Mesendoderm (in vitro differentiated cells): ENCODE measurements at places on chromosomes 11 and 22.
A peak's percentile ranks its signal among the peaks of the same experiment; 100 is the strongest.

GRCh38 chr11:118984825-118985224, 13.1 kb upstream of the CENATAC start:
- no peak for DNase-seq

GRCh38 chr11:45982656-45983470, 60.4 kb downstream of the LARGE2 start:
- DNase-seq = peak; percentile 98

GRCh38 chr11:72836111-72836510, 21.9 kb downstream of the ATG16L2 start:
- DNase-seq = no peak

DNA sequence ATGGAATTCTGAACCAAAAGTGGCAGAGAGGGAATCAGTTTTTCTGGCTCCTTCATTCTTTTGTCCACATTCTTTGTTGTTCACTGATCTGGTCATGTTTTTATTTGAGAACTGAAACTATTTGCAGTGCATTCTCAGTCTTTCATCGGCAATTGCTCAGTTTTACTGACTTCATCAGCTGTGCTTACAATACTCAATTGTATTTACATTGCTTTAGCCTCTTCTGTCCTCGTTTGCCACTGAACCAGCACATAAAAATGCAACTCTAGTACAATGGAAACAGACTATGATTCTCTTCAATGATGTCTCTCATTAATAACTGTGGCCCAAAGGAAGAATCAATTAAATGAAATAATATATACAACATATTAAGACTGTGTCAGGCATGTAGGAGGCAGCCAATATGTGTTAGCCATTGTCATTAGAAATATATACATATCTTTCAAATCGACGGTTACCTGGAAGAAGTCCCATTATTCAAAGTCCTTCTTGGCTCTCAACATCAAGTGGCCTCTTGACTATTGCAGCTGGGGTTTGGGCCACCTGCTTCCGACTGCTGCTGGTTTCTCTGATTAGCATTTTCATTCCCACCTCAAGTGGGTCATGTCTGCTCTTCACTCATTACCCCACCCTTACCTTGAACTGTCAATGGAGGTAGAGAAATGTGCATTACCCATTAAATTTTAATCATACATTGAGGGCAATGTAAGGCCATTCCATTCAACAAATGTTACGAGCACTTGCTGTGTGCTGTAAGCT, 600.1 kb downstream of the INSC start:
- DNase-seq = no peak

DNA sequence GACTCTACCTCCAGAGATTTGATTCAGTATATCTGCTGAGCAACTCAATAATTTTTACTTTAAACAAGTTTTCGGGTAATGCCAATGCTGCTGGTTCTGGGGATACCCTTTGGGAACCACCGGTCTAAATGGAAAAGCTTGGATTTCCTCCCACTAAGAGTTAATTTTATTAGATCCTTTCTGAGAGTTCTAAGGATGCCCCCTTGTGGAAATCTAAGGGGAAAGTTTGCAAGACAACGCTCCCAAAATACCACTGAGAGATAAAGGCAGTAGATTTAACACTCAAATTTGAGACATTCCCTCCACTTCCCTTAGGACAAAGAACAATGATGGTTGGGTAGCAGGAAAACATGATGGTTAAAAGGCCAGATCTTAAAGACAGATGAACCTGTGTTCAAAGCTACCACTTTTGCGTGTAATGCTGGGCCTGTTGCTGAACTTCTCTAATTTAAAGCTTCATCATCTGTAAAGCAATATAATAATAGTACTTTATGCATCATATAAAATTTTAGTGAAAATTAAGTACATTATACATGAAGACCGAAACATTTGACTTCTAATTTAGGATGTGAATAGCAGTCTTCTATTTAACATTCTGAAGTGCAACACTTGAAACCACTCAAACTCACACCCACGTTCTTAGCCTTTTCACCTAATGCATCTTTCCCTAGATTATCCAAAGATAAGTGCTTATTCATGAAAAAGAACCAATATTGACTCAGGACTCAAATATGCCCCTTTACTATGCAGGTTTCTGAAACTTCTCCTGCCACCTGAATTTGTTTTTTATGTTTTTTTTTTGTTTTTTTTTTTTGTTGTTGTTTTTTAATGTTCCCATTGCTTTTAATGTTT, 110.1 kb upstream of the LUZP2 start:
- peak; percentile 82 for DNase-seq

GRCh38 chr22:25086902-25087282, 112.8 kb upstream of the CRYBB3 start:
- no peak for DNase-seq

DNA sequence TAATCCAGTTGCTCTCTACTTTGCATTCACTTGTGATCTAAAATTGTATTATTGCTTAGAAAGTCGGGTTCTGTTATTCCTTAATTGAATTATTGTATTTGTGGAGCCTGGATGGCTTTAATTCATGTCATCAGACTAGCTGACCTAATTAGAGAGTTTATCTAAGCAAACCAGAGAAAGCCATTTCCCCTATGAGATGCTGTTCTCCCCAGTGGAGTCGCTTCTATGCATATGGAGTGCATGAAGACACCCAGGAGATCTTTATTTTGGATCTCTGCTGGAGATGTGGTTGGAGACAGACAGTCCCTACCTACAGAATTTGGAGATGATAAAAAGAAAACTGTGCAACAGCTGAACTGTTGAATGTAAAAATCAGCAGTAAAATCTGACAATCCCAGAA, 45.2 kb upstream of the MYO18B start:
- DNase-seq = no peak

- DNase-seq = no peak
Observed at GRCh38 chr22:49101225-49101624, 726.4 kb downstream of the BRD1 start.

DNA sequence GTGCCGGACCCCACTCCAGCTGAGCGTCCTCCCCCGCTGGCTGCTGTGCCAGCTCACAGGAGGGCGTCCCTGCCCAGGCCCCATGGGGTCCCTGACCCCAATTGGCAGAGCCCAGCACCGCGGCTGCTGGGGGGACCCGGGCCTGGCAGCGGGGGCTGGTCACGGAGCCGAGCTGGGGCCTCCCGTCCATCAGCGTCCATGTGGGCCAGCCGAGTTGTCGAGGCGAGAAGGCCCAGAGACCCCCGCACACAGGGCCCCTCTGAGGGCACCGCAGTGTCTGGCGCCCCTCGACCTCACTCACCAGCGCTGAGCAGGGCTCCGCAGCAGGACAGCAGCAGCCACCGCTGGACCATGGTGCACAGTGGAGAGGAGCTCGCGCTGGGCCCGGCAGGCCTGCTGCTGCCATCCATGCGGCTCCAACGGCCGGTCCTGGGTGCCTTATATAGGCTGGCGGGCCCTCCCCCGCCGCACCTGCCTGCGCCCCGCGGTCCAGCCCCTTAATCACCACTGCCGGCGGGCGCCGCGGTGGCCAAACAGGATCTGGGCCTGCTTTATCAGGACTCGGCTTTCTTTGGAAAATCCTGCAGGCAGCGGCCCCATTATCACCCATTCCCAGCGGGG, at the start of gene MUC6:
Gene MUC6, minus strand, starts transcription at position 416 of the 621 bp plus-strand sequence. Its CDS starts 63 bp downstream, at position 353.
- DNase-seq = no peak

DNA sequence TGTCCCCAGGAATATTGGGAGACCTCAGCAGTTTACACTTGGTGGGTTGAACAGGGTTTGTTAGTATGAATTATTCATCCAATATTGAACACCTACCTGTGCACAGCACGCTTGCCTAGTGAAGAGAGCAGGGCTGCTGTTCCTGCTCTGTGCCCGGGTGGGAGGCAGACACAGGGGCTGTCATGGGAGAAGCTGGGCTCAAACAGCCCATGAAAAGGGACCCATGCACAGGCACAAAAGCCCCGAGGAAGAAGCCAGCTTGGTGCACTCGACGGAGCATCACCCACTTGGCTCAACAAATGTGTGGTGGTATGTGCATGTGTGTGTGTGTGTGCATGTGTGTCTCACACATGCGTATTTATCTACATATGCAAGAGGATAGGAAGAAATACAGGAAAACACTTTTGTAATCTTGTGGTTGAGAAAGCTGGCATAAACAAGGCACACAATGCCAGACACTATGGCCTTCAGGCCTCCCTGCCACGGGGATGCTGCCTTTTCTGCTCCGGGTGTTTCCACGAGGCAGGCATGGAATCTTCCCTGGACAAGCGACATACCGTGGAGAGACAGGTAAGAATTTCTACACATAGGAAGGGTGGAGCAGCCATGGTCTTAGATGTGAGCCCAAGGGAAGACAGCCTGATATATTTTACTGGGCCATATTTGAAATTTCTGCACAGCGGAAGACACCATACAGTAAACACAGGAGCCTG, 5.0 kb upstream of the APOBEC3A start:
- DNase-seq = no peak

DNA sequence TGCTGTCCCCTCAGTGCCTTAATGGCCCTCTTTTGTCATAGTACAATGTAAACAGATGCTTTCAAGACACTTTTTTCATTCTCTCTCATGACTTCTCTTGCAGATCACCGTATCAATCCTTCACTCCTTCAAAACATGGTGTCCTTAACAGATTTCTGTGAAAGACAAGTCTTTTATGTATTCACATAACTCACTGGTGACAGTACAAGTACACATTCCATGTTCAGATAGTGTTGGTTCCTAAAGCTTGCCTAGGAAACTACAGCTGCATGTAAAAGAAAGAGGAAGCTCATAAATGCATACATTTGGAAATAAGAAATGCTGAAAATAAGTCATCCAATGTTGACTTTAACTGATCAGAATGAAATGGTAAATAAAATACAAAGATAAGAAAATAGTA, 5.0 kb upstream of the OR52E6 start:
- DNase-seq = no peak

- no peak for DNase-seq
Observed at GRCh38 chr11:117511483-117511930, 183.9 kb downstream of the CEP164 start.

DNA sequence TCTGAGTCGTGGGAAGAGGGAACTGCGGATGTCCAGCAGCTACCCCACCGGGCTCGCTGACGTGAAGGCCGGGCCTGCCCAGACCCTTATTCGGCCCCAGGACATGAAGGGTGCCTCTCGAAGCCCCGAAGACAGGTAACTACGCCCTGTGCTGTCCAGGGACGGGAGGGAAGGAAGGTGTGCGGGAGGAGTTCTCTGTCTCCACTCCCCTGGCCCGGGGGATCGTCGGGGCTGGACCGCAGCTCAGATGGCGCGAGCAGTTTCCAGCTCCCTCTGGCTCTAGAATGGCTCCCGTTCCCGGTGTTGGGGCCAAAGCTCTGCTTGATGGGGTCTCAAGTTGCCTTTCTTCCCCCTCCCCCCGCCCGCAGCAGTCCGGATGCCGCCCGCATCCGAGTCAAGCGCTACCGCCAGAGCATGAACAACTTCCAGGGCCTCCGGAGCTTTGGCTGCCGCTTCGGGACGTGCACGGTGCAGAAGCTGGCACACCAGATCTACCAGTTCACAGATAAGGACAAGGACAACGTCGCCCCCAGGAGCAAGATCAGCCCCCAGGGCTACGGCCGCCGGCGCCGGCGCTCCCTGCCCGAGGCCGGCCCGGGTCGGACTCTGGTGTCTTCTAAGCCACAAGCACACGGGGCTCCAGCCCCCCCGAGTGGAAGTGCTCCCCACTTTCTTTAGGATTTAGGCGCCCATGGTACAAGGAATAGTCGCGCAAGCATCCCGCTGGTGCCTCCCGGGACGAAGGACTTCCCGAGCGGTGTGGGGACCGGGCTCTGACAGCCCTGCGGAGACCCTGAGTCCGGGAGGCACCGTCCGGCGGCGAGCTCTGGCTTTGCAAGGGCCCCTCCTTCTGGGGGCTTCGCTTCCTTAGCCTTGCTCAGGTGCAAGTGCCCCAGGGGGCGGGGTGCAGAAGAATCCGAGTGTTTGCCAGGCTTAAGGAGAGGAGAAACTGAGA, 1.4 kb downstream of the ADM start:
- DNase-seq = peak; percentile 62

DNA sequence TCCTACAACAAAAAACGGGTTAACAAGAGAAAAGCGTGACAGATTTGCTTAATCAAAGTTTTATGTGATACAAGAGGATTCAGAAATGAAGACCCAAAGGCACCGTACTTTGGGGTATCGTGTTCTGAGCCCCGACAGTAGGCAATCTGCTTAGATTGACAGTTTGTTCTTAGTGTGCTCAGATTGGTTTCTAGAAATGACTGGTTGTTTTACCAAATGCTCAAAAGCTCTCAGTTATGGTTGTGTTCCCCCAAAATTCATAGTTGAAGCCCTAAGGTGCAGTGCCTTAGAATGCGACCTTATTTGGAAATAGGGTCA, 102.7 kb downstream of the RASSF10 start:
- no peak for DNase-seq

GRCh38 chr11:60855726-60856633, at the start of gene PTGDR2:
TSS of gene PTGDR2 (minus strand) at chr11:60855950. CDS start at chr11:60853722, 2,228 bp downstream.
- DNase-seq = no peak

DNA sequence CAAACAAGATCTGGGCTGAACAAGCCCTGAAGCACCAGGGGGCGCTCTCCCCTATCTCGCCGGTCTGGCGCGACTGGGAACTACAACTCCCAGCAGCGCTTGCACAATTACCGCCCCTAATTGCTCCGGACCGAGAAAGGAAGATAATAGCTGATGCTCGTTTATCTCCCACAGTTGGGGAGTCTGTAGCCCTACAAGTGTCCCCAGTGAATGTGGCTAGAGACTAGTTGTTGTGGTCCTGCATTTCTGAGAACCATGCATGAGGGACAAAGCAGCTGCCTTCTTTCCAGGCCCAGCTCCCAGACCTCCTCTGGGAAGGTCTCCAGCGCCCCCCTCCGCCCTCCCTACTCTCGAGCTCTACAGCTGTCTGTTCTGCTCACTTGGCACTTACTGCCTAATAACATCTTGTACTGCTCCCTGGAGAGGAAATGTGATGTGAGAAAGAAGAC, 34.4 kb downstream of the NRXN2 start:
- DNase-seq = peak; percentile 95

- no peak for DNase-seq
Observed at GRCh38 chr11:132648851-132649250, 883.5 kb downstream of the OPCML start.

GRCh38 chr11:126360049-126360446, 4.6 kb downstream of the ST3GAL4 start:
- no peak for DNase-seq

GRCh38 chr22:39448205-39449054, 8.4 kb upstream of the MGAT3 start:
- DNase-seq = no peak

DNA sequence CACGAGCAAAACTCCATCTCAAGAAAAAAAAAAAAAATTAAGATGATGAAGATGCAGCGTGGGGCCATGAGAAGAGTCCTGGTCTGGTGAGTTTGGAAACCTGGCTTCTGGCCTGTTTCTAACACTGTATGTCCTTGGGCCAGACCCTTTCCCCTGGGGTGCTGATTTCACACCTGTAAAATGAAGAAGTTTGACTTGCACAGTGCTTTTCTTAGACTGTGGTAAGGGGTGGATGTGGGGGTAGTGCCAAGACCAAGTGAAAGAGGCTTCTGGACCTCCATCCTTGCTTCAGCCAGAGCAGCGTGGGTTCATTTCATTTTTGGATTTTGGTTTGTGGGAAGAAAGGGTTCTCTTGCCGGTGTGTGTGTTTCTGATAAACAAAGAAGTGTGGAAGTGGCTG, 42.1 kb downstream of the PTPRJ start:
- DNase-seq = no peak

- no peak for DNase-seq
Observed at GRCh38 chr22:41556561-41556960, 4.2 kb upstream of the CSDC2 start.

- DNase-seq = no peak
Observed at GRCh38 chr11:34213366-34213765, 107.9 kb downstream of the NAT10 start.

- no peak for DNase-seq
Observed at GRCh38 chr11:7254731-7255291, 3.1 kb downstream of the SYT9 start.
